ENCODE measurements at places on chromosomes 11 and 22.

- DNase-seq = no peak
Observed at GRCh38 chr11:78261367-78261766, 72.6 kb downstream of the USP35 start.

GRCh38 chr22:49574205-49574880 is 253.3 kb downstream of the BRD1 start:
- no peak for DNase-seq

DNA sequence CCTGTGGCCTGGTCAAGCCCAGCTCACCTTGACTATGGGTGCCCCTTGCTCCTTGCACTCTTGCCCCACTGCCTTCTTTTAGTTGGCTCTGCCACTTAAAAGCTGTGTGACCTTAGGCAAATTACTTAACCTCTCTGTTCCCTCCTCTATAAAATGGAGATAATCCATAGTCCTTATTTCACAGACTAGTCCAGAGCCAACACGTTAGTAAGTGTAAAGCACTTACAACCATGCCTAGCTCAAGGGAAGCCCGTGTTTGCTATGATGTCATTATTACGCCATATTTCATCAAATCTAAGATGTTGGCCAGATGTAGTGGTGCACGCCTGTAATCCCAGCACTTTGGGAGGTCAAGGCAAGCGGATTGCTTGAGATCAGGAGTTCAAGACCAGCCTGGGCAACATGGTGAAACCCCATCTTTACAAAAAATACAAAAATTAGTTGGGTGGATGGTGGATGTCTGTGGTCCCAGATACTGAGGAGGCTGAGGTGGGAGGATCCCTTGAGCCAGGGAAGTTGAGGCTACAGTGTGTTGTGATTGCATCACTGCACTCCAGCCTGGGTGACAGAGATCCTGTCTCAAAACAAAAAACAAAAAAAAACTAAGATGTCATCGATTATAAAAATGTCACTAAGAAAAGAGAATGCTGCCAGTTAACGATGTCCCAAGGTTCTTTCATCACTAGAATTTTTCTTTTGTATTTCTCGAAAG is 2.3 kb upstream of the CCDC88B start:
- no peak for DNase-seq

GRCh38 chr11:8917157-8917825 is 6.3 kb downstream of the AKIP1 start:
- peak; percentile 91 for DNase-seq

GRCh38 chr11:95443386-95443785 is 212.4 kb upstream of the SESN3 start:
- no peak for DNase-seq

GRCh38 chr11:60016881-60017280 is at the start of gene OOSP4B:
TSS of gene OOSP4B (plus strand) at chr11:60017181.
- DNase-seq = no peak

- DNase-seq = no peak
Observed at GRCh38 chr22:35226958-35227647, 30.2 kb upstream of the HMGXB4 start.

GRCh38 chr22:42317691-42318547 is 47.5 kb upstream of the TCF20 start:
- no peak for DNase-seq

GRCh38 chr11:111047374-111047773 is 198.2 kb upstream of the POU2AF2 start:
- DNase-seq = no peak

GRCh38 chr11:27972522-27973170 is 135.3 kb downstream of the KIF18A start:
- DNase-seq = peak; percentile 11

GRCh38 chr11:17387811-17388210 is 648 bp downstream of the KCNJ11 start:
- DNase-seq = no peak

- DNase-seq = no peak
Observed at GRCh38 chr22:41933411-41934177, 7.0 kb upstream of the TNFRSF13C start.

GRCh38 chr11:47891886-47892285 is 43.7 kb upstream of the NUP160 start:
- DNase-seq = no peak

GRCh38 chr11:11401960-11402535 is 49.0 kb upstream of the CSNK2A3 start:
- no peak for DNase-seq

- DNase-seq = peak; percentile 36
Observed at GRCh38 chr11:128904656-128905344, 13.6 kb downstream of the KCNJ5 start.

GRCh38 chr11:103338621-103339484 is 229.6 kb downstream of the DYNC2H1 start:
- DNase-seq = peak; percentile 11
